ENCODE measurements at places on chromosomes 1 and 21.
A peak's percentile ranks its signal among the peaks of the same experiment; 100 is the strongest.

GRCh38 chr21:41367301-41367944 is 5.6 kb downstream of the MX2 start:
- no peak for DNase-seq

DNA sequence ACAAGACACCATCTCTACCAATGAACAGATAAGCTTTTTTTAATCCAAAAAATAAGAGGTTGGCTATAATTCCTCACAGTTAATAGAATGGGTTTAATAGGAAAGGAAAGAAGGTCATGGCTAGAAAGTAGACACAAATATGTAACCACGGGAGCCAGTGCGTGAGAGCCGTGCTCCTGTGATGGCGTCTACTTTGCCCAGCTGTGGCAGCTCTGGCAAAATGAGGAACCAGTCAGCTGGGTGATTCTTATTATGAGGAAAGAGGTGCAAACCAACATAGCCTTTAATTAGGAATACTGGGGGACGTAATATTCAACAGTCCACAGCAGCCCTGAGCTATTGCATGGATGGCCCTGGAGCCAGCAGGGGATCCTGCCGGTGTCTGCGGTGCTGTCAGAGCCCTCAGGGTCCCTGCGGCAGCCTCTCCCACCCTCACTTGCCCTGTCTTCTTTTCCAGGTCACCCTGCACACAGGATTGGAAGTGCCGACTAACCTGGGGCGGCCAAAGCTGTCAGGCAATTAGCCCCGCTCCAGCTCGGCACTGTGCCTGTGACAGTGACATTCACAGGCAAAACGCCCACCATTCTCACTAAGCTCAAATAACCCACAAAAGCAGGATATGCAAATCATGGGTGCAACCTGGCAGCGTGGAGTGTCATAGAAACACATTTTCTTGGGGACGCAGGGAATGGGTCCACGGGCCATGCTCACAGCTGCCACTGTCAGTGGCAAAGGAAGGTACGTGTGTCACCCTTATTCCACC is 25.9 kb upstream of the GNPAT start:
- no peak for DNase-seq

DNA sequence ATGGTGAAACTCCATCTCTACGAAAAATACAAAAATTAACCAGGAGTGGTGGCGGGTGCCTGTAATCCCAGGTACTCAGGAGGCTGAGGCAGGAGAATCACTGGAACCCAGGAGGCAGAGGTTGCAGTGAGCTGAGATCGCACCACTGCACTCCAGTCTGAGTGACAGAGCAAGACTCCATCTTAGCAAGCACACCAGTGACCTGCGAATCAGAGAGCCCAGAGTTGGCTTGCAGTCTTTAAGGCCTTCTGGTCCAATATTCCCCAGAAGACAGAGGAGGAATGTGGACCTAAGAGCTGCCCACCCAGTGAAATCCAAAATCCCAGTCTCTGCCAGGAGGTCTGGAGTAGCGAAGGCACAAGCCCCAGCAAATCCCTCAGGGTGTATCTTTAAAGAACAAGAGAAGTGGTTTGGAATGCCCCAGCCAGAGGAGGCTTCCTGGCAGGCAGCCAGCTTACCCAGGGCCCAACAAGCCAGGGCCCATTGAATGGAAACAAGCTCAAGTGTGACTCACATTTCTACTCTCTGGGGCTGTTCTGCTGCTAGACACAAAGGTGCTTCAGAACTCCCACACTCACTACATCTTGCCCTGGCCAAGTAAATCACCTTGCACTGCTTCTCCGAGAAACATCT is 23.9 kb downstream of the GPR161 start:
- peak; percentile 52 for DNase-seq

GRCh38 chr1:5707566-5708345 is 284.5 kb downstream of the NPHP4 start:
- DNase-seq = no peak

- no peak for DNase-seq
Observed at GRCh38 chr1:47926461-47926999, 70.7 kb downstream of the TRABD2B start.

DNA sequence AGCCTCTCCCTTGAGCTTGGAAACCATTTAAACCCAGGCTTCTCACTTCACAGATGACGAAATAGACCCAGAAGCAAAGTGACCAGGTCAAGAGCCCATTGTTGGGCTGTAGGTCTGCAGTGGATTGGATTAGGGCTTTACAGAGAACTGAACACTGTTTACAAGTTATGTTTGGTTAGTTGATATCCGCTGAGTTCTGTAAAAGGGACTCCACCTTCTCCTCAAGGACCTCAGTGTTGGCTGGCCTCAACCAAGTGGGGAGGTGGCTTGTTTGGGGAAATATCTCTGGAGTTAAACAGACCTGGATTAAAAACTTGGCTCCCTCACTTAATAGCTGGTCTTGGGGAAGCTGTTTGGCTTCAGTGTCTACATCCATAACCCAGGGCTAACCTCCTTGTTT is 88.1 kb downstream of the UCK2 start:
- no peak for DNase-seq

DNA sequence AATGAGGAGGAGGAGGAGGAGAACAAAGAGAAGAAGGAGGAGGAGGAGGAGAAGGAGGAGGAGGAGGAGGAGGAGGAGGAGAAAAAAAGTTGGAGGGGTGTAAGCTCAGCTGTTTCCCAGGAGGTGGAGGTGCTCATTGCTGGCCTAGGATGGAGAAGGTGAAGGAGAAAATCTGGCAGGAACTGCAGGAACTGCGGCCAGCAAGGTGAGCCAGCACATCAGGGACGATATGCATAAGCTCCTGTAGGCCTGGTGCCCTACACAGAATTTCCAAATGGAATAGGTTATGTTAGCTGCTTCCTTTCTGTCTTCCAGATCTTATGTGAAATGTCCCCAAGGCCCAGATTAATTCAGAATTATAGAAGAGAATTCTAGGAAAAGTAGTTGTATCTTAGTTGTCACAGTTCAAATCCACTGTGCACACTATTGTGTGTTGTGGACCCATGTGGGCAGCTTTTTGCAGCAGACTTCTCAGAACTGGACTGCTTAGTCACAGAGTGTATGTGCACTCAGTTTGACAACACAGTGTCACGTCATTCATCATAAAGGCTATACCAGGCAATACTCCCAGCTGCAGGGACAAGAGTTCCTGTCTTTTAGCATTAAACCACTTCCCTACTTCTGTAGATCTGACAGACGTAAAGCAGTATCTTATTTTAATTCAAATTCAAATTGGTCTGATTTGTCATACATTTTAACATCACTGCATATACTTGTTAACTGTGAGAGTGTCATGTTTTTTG is 303.7 kb downstream of the HLX start:
- DNase-seq = no peak

DNA sequence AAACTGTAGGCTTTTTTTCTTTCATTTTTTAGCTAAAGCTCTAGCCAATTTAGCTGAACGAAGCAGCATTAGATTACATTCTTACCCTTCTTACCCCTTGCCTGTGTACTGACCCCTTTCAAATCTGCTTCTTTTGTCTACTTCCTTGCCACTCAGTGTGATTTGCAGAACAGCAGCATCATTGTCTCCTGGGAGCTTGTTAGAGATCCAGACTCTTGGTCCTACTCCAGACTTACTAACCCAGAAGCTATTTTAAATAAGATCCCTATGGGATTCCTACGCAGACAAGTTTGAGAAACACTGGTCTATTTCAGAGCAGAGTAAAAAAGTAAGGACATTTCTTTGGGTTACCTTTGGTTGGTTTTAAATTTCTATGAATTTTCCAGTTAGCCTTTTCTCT is 13.8 kb downstream of the LRRC39 start:
- no peak for DNase-seq

DNA sequence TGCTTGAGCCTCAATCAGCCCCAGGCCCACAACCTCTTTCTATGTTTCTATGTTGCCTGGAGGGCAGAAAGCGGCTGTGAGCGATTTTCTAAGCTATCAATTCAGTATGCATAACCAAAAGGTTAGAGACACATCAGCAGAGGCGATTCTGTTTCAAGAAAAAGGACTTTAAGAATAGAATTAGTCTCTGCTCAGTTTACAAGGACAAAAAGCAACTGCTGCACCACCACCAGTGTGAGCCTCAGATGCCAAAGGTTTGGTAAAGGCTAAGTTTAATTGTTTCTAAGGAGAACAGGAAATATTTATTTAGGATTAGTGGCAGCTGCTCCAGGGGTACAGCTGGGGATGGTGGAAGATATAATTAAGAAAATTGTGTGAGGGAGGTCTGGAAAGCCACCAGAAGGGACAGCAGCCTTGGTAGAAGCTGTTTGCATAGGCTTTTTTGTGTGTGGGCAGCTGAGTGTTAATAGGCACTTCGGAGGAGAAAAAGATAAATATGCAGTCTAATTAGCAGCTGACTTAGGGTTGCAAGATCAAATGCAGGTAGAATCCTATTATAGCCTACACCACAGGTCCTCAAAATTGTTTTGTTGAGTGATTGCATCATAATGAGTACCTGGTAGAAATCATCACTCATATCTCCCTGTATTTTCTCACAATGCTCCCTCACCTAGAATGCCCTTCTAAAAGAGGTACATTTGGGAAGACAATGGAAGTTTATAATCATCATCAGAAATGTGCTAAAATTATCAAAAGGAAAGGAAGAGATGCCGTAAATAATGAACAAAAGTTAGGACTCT is 35.8 kb downstream of the ZC3H11B start:
- no peak for DNase-seq

GRCh38 chr1:151819976-151820623 is 11.5 kb downstream of the RORC start:
- no peak for DNase-seq

DNA sequence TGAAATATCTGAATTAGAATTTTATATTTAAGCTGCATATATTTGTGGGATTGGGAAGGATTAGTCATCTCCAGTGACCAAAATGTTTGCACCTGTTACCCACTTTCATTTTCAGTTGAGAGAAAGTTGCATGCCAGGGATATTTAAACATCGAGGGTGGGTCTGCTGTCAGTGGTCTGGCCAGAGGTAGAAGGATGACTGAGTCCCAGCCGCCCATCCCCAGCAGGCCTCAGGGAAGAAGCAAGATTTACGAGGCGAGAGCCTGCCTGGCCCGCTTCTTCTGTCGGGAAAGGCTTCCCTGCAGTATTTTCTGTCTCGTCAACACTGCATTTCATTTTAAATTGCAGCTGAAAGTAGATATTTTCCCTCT is 1.4 kb upstream of the MAN1C1 start:
- no peak for DNase-seq

GRCh38 chr1:99603699-99604560 is 42.0 kb upstream of the PALMD start:
- no peak for DNase-seq

- DNase-seq = no peak
Observed at GRCh38 chr21:39012326-39013230, 170.7 kb downstream of the PSMG1 start.

DNA sequence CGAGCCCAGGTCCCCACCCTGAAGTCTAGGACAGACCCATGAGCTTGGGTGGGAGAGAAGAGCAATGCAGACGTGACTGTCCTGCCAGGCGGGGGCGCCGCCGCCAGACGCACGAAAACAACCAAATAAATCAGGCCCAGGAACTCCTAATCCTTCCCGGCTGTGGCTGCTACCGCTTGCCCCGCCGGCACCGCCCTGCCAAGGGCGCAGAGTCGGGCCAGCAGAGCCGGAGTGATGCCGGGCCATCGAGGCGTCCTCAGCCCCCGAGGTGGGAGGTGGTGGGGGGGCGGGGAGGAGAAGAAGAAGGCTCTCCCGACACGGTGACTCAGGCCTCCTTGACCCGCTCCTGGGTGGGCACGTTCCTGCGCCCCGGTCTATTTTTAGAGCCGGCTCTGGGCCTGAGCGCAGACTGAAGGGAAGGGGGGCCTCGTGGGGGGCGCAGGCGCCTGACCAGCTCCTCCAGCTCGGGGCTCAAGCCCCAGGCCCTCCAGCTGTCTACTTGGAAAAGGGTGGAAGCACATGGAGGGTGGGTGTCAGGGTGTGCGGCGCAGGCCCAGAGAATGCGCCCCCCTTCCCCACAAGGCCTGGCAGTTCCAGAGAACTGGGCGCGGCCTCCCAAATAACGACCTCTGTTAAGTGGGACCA is 10.7 kb upstream of the COL16A1 start:
- no peak for DNase-seq

DNA sequence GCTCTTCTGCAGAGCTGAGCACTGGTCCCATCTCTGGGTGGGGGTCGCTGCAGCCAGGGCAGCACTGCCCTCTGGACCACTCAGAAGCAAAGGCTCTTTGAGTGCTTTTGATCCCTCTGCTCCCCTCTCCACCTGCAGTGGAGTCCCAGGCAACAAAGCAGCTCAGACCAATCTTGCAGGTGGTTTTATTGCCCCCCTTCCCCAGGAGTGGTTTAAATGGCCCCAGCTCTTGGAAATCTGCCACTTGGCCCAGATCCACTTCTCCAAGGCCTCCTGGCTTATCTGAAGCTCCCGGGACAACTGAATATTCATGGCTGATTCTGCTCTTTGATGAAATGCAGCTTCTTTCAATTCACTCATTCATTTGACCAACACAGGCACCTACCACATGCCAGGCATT is 2.7 kb downstream of the STUM start:
- DNase-seq = peak; percentile 35

- DNase-seq = no peak
Observed at GRCh38 chr21:45551316-45551715, 9.1 kb upstream of the SLC19A1 start.

- DNase-seq = no peak
Observed at GRCh38 chr1:76268341-76268740, 193.8 kb downstream of the ST6GALNAC3 start.

- no peak for DNase-seq
Observed at GRCh38 chr1:200880212-200880611, 7.4 kb downstream of the GPR25 start.

- peak; percentile 17 for DNase-seq
Observed at GRCh38 chr21:36825658-36826057, 126.7 kb downstream of the SIM2 start.

- DNase-seq = no peak
Observed at GRCh38 chr1:42317308-42317707, 17.7 kb downstream of the FOXJ3 start.

DNA sequence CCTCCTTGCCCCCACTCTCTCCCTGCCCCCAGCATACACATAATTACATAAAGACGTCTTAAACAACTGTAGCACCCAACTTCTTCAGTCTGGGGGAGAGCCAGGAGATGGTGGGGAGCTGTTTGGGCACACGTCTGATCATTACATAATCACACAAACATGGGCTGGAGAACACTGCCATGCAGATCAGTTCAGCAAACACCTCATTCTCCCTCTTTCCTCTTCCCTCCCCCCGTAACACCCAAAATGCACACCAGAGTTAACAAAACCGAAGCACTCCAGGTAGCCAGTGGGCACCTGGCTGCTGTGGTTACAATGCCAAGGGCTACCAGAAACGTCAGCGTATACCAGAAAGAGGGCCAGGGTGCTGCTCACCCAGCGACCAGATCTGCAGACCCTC is 1.6 kb downstream of the HIVEP3 start:
- DNase-seq = no peak

GRCh38 chr1:61568460-61569302 is 156.3 kb downstream of the TM2D1 start:
- no peak for DNase-seq

- no peak for DNase-seq
Observed at GRCh38 chr1:174643206-174643605, 195.4 kb downstream of the GPR52 start.

- no peak for DNase-seq
Observed at GRCh38 chr1:66368261-66368660, 165.7 kb upstream of the SGIP1 start.

Data from NCI-H2029 (cell line).